ENCODE measurements at places on chromosomes 7 and 10.

GRCh38 chr10:98154076-98154475, 19.6 kb downstream of the R3HCC1L start:
- DNase-seq, result no peak

GRCh38 chr10:70885931-70886903, 2.1 kb downstream of the PCBD1 start:
- DNase-seq, result no peak

- no peak for DNase-seq
Measured at GRCh38 chr10:37269554-37270256, 144.3 kb downstream of the ANKRD30A start.

GRCh38 chr10:91742229-91742628, 56.0 kb upstream of the TNKS2 start:
- no peak for DNase-seq

GRCh38 chr10:80553436-80553835, 15.7 kb downstream of the SH2D4B start:
- no peak for DNase-seq

- no peak for DNase-seq
Measured at GRCh38 chr10:132058111-132058745, 7.5 kb upstream of the JAKMIP3 start.

DNA sequence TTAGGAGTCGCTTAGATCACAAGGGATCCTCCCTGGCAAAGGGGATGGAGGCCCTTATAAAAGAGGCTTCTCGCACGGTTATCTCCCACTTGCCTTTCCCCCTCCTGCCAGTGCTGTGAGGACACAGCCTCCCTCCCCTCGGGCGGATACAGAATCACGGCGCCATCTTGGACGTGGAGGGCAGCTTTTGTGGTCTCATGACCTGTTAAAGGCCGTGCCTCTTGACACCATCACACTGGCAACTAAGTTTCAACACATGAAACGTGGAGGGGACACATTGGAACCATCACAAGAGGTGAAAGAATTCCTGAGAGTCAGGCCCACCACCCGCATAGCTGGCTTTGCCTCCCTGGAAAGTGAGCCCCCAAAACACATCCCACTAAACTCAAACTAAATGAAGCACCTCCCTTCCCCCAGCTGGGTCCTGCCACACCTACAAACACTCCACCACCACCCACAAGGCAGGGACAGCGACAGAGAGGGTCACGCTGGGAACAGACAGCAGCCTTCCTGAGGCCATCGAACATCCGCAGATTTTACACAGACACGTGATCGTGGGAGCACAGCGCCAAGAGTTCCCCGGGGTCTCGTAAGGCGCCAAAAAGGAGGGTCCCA, 110.6 kb downstream of the TCERG1L start:
- DNase-seq, result no peak

GRCh38 chr7:101833799-101834198, 16.4 kb downstream of the CUX1 start:
- DNase-seq, result no peak

- DNase-seq, result no peak
Measured at GRCh38 chr7:151001546-151001945, 10.7 kb downstream of the NOS3 start.

- DNase-seq, result no peak
Measured at GRCh38 chr7:81669476-81670105, 100.3 kb downstream of the HGF start.

GRCh38 chr10:1372212-1372611, 316.0 kb downstream of the WDR37 start:
- DNase-seq, result no peak

GRCh38 chr10:125002047-125002422, 60.1 kb downstream of the ZRANB1 start:
- no peak for DNase-seq

- no peak for DNase-seq
Measured at GRCh38 chr10:120783867-120784266, 67.3 kb upstream of the WDR11 start.

- DNase-seq, result no peak
Measured at GRCh38 chr10:69479240-69480067, 28.2 kb downstream of the TSPAN15 start.

DNA sequence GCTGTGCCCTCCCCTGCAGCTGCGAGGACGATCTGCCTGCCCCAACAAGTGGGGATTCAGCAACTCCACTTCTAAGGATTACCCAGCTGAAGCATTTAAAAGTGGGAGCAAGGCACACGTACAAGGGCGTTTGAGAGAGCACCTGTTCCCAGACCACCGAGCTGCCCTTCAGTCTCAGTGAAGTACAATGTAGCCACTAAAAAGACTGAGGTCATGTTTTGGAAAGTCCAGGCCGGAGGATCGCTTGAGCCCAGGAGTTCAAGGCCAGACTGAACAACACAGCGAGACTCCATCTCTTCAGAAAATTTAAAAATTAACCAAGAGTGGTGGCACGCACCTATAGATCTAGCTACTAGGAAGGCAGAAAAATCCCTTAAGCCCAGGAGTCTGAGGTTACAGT, 14.7 kb downstream of the NOS3 start:
- DNase-seq, result no peak

- no peak for DNase-seq
Measured at GRCh38 chr10:84693006-84693405, 364.6 kb downstream of the CCSER2 start.

GRCh38 chr7:80087051-80087770, 47.4 kb upstream of the GNAI1 start:
- no peak for DNase-seq

DNA sequence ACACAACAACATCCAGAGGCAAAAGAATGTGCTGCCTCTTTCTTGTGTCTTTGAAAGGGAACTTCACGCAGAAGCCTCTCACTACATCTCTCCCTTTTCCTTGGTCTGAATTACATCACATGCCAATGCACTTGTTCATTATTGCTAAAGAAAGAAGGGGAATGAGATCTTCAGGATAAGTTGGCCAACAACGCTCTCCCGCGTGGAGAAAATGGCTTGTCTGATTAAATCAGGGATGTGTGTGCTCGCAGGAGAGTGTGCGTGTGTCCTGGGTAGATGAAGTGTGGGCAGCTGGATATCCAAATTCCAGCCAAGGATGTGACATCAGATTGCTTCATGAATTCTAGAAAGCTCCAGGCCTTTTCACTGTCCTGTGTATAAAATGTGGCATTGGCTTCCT, 541.6 kb upstream of the FZD8 start:
- DNase-seq, result no peak

GRCh38 chr10:131947631-131948347, 33.9 kb downstream of the BNIP3 start:
- DNase-seq, result no peak

- no peak for DNase-seq
Measured at GRCh38 chr7:140898786-140899536, 25.8 kb downstream of the BRAF start.

DNA sequence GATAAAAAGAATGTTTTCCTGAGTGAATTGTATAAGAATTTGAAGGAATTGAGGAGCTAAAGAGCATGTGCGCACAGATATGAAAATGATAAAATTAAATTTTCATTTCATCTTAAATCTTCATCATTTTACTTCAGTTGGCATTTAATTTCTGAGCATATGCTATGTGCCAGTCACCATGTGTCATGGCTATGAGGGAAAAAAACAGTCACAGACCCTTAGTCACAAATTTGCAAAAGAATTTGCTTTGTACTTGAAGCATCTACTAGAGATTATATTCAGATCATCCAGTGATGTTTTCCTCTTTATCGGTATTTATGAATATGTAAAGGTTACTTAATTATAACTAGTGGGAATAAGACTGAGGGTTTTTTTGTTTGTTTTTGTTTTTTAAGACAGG, 29.8 kb downstream of the VCL start:
- DNase-seq, result no peak

DNA sequence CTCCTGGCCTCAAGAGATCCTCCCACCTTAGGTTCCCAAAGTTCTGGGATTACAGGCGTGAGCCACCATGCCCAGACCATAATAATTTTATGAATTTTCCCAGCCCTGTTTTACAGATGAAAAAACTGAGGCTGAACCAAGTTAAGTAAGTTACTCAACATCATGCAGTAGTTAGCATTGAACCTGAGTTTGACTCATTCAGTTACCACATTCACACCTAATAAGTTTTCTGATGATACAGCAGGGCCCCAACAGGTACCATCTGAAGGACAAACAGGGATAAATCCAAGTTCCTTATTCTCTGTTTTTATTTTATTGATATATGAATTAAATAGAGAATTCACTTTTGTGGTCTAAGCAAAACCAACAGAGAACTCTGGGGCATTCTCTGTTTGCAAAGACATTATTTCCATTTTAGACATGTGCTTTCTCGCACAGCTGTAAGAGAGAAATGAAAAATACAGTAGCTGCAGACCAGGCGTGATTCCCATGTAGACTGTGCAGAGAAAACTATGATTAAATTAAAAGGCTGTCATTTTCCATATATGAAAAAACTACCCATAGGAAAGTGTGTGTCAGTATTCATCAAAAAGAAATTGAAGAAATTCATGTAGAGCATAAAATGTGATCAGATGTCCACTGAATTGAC, 26.6 kb downstream of the APBB1IP start:
- DNase-seq, result no peak

GRCh38 chr10:625333-625696, 64.2 kb downstream of the DIP2C start:
- no peak for DNase-seq

- DNase-seq, result no peak
Measured at GRCh38 chr10:132392811-132393694, 3.9 kb upstream of the PWWP2B start.

- no peak for DNase-seq
Measured at GRCh38 chr7:138835087-138835486, 37.1 kb upstream of the ATP6V0A4 start.

DNA sequence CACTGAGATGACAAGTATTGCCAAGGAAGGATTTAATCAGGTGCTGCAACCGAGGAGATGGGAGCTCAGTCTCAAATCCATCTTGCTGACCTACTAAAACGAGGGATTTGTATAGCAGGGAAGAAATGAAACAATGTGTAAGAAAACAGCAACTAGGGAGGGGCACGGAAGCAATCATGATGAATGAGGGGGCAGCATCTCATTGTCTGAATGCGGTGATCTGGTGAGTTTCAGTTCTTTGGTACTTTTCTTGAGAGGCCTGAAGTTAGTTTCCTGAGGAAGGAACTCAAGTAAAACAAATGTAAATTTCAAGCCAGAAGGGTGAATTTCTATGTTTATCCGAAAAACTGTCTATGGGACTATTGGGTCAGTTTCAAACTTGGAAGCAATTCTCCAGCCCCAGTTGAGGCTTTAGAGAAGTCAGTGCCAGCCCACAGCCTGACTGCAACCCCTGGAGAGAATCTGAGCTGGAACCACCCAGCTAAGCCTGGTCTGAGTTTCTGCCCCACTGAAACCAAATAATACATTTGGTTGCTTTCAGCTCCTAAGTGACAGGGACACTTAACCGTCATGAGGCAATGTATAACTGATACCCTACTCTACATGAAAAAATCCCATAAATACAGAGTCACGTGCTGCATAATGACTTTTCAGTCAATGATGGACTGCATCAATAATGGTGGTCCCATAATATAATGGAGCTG, 45.8 kb upstream of the TNS3 start:
- no peak for DNase-seq

DNA sequence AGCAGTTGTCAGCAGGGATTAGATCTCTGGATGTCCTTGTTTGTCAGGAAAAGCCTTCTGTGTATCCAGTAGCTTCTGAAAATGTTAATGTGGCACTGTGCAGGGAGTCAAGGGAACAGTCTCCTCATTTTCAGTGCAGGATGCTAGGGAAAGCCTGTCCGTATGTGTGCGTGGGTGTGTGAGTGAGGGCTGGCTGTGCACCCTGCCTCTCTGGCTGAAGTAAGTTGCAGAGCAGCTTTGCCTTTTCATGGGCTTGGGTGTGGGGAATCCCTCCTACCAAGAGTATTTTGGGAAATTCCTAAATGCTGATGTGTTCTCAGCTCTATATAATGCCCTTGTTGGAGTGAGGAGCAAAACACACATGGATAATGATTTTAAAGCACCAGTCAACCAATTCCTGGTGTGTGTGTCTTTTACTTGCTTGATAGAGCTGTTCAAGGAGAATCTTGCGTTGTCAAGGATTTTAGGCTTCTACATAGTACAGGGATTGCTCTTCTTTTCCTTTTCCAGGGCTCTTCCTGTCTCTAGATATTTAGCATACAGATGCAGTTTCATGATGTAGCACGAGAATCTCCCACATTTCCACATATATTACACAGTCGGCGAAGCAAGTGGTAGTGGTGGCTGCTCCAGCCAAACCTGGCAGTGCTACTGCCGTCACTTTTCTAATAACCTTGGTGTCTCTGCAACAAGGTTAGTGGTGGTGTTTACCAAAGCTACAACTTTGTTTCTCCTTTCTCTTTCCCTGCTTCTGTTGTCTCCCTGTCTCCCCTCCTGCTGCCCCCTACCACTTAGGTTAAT, 92.8 kb downstream of the MCU start:
- DNase-seq, result no peak

GRCh38 chr10:127344346-127344745, 148.0 kb upstream of the INSYN2A start:
- no peak for DNase-seq

GRCh38 chr7:17134786-17135185, 163.7 kb upstream of the AHR start:
- DNase-seq, result no peak

GRCh38 chr7:55120501-55121198, 101.8 kb downstream of the EGFR start:
- DNase-seq, result no peak

- no peak for DNase-seq
Measured at GRCh38 chr7:131826960-131827359, 270.5 kb upstream of the PODXL start.

- DNase-seq, result no peak
Measured at GRCh38 chr7:3559278-3559677, 258.2 kb downstream of the SDK1 start.

DNA sequence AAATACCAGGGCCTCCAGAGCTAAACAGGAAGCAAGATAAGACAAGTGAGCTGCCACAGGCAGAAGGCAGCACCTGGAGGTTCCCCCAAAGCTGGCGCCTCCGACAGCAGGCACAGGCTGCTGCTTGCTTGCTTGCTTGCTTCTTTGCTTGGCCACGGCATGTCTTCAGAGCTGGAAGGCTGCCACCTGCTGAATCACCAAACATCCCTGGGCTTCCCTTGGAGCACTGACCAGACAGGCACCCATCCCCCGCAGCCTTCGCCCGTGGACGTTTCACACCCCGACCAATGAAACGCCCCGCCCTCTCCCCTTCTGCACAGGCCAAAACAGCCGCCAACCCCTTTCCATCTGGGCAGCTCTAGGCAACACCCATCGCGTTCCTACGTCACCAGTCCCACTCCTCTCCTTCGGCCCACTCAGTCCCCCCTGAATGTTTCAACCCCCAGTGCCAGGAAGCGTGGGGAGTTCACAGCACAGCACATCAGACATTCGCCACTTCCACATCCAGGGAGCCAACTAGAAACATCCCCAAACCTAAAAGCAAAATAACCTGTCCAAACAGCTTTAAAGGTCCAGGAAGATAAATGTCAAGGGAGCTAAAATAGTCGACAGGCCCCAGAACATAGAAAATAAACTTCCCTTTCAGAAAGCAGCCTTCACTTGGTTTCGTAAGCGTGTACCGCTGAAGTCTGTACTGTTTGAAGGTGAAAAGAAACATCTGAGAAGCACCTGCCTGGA, 1.6 kb downstream of the SGMS1 start:
- DNase-seq, result peak; percentile 55

- DNase-seq, result no peak
Measured at GRCh38 chr10:50937230-50937907, 51.9 kb upstream of the A1CF start.

GRCh38 chr10:5620223-5620721, 46.1 kb downstream of the ASB13 start:
- no peak for DNase-seq

- no peak for DNase-seq
Measured at GRCh38 chr10:78844960-78845607, 223.7 kb upstream of the ZMIZ1 start.

All from activated CD4-positive, alpha-beta T cell treated with anti-CD3 and anti-CD28 coated beads, Interleukin-2, amount 50 U/mL, for 4 hours (primary cell).